Esophagus muscularis mucosa (tissue), 4 donors: ENCODE measurements at places on chromosomes 1 and 21. TPM values are rescaled to one million over a fixed set of nuclear protein-coding genes. Genes with fewer than 3 reads are reported as not detected.

DNA sequence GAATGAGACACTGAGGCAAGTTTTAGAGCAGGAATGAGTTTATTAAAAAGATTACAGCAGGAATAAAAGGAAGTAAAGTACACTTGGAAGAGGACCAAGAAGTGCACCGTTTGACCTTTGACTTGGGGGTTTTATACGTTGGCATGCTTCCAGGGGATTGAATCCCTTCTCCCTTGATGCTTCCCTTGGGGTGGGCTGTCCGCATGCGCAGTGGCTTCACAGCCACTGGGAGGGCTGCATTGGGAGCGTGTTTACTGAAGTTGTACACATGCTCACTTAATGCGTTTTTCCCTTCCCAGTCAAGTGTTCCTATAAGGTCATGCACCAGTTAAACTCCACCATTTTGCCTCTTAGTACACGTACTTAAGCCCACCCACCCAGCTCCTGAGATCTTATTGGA is 72.4 kb upstream of the MARK1 start:
- no peaks in the 10 kb centered on the region for H3K36me3 ChIP-seq
- no peak overlapping the region for H3K4me3 ChIP-seq
- H3K27me3 ChIP-seq = no peaks in the 10 kb centered on the region
- no peak overlapping the region for H3K27ac ChIP-seq

- H3K4me1 ChIP-seq = peaks cover 15% of the 10 kb centered on the region
- H3K27me3 ChIP-seq = no peaks in the 10 kb centered on the region
- no peak for DNase-seq
These were observed 45.7 kb downstream of the EEIG2 start for GRCh38 chr1:108605633-108606032.

The BSDC1 gene
- 67.9 TPM for total RNA-seq

DNA sequence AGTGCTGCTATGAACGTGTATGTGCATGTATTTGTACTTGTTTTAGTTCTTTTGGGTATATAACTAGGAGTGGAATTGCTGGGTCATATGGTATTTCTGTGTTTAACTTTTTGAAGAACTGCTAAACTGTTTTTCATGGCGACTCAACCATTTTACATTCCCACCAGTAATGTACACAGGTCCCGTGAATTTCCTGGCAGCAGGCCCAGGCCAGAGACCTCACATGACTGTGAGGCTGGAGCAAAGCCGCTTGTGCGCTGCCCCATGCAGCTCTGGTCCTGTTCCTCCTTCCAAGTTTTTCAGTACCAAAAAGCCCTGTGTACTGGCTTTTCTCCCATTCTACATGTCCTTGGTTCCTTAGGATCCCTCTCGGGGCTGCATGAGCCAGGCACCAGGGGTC is 29.6 kb downstream of the ACOT11 start:
- no peaks in the 10 kb centered on the region for H3K36me3 ChIP-seq
- peaks cover 59% of the 10 kb centered on the region for H3K4me1 ChIP-seq

The PPFIA4 gene
- total RNA-seq = 1.3 TPM

DNA sequence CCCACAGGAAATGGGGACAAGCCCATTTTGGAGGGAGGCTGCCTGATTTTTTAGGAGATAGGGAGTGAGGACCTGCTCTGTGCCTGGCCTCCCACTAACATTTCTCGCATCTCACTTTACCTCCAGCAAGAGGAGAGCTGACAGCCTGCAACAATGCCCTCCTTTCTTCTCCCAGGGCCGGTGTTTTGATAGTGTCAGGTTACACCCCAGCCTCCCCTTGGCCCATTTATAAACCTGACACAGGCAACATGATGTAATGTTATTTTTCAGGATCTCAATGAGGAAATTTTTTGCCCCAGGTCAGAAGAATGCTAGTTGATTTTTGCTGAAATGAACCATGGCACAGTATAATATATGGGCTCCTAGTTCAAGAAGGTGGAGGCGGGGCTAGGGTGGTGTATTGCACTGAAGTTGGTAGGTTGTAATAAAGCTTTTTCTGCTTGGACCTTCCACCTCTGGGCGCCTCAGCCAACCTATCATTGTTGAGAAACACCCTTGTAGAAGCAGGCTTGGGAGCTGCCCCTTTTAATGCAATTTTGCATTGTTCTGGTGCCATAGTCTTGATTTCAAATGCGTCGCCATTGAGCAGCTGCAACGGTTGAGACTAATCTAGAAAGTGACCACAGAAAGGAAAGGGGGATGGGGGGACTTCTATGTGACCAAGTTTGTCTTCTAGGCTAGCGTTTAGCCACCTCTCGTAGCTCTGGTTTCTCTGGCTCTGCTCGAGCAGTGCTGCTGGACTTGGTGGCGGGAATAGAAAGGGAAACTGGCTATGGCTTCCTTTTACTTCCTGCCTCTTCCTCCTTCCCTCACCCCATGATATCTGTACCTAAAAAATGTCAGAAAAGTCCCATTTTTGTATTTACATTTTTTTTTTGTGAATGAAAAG is 53.0 kb downstream of the PBX1 start:
- peaks cover 99% of the 10 kb centered on the region for H3K4me1 ChIP-seq
- H3K36me3 ChIP-seq = no peaks in the 10 kb centered on the region
- H3K27me3 ChIP-seq = no peaks in the 10 kb centered on the region
- no peak overlapping the region for H3K4me3 ChIP-seq

- H3K4me3 ChIP-seq = no peak overlapping the region
- no peaks in the 10 kb centered on the region for H3K27me3 ChIP-seq
- H3K27ac ChIP-seq = no peak overlapping the region
- H3K4me1 ChIP-seq = no peaks in the 10 kb centered on the region
- no peak for DNase-seq
These were observed 149.2 kb downstream of the CLIC6 start for GRCh38 chr21:34817821-34818661.

DNA sequence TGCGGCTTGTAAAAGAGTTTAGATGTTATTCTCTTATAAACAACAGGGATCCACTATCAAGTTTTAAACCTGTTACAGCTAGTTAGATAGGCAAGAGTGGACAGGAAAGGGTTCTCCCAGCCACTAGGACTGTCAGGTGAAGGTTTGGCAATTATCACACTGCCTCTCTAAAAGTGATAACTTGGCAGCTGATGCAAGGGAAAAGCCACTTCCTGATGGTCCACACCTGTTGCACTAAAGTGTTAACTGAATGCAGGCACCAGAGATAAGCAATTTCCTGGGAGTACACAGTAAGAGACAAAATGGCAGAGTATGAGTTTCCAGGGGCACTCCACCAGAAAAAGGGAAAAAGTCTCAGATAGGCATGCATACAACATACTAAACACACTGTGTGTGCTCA is 99.4 kb downstream of the VAV3 start:
- H3K36me3 ChIP-seq = no peaks in the 10 kb centered on the region
- no peak overlapping the region for H3K27ac ChIP-seq

- H3K4me1 ChIP-seq = peaks cover 13% of the 10 kb centered on the region
- no peak overlapping the region for H3K4me3 ChIP-seq
- H3K36me3 ChIP-seq = no peaks in the 10 kb centered on the region
These were observed 84.3 kb upstream of the VAV3 start for GRCh38 chr1:108049178-108049819.
